ENCODE measurements at places on chromosomes 7 and 10.

DNA sequence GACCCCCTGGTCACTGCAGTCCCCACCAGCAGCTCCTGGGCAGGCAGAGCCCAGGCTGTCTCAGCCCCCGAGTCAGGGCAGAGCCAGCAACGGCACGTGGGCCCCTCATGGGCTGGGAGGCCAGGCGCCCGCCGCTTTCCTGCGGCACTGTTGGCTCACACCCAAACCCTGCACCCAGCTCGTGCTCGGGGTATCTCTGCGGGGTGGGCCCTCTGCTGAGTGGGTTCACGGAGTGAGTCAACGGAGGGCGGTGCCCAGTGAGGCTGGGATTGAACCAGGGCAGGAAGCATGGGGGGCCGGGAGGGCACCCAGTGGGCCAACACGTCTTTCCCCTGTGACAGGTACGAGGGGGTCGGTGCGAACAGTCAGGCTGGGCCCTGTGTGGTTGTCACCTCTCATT is 28.9 kb downstream of the ADAP1 start:
- DNase-seq = peak; percentile 92

GRCh38 chr10:43427166-43427825 is 9.6 kb upstream of the ZNF487 start:
- DNase-seq = peak; percentile 40

DNA sequence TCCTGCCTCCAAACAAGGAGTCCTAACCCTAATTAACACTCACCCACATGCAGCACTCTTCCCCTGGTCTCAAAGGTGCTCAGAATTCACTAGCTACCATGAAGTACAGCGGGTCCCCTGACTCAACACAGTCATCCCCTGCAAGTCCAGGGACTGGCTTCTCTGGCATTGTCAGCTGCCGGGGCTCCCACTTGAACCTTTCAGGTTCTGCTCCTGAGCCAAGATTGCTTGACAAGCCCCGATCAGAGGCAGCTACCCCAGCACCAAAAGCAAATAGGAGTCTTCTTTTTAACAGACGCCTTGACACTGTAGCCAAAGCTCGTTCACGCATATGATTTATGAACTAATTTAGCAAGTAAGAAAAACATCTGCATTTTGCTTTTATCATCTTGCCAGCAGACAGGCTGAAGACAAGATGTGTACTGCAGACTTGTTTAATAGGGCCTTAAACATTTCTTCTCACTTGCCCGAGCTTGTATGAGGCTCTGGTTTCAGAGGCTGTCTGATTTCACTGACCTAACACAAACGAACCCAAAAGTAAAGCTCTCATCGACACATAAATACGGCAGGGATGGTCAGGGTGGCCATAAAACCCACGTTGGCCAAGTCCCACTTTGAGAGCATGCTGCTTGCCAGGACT is 67.6 kb upstream of the ADAM12 start:
- DNase-seq = no peak

GRCh38 chr10:128664729-128665128 is 538.5 kb upstream of the MKI67 start:
- DNase-seq = no peak

DNA sequence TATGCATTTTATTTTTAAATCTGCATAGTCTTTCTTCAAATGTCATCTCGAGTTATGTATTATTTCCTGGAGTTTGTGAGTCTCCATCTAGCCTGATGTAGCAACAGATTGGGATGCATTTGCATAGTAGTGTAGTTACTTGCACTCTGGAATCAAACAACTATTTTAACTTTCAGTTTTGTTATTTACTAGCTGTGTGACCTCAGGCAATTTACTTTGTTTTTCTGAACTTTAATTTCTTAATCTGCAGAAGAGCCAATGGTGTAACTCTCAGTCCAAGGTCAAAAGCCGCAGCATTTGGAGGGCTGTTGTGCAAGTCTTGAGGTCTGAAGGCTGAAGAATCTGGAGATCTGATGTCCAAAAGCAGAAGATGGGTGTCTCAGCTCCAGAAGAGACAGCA is 175.8 kb upstream of the SORCS1 start:
- DNase-seq = no peak

DNA sequence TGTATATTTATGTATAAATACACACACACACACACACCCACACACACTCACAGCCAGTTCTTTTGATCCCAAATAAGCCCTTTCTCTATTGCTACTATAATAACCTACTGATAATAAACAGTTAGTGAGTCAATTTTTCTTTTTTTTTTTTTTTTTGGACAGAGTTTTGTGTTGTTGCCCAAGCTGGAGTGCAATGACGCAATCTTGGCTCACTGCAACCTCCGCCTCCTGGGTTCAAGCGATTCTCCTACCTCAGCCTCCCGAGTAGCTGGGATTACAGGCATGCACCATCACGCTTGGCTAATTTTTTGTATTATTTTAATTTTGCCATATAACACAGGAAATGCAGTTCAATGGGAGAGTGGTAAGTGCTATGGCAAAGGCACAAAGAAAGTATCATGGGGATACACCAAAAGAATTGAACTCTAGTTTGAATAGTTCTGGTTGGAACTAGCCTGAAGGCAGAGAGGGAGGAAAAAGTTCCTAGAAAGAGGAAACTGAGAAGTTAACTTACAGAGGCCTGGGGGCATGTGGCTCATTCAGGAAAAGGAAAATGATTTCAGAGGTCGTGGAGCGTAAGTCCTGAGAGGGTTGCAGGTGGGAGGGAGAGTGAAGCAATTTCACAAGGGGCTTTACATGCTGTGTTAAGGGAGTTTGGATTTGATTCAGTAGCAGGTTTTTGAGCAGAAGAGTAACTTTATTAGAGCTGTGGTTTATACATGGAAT is 44.4 kb upstream of the JCAD start:
- DNase-seq = no peak

- DNase-seq = no peak
Observed at GRCh38 chr10:121609426-121610380, 11.5 kb upstream of the FGFR2 start.

DNA sequence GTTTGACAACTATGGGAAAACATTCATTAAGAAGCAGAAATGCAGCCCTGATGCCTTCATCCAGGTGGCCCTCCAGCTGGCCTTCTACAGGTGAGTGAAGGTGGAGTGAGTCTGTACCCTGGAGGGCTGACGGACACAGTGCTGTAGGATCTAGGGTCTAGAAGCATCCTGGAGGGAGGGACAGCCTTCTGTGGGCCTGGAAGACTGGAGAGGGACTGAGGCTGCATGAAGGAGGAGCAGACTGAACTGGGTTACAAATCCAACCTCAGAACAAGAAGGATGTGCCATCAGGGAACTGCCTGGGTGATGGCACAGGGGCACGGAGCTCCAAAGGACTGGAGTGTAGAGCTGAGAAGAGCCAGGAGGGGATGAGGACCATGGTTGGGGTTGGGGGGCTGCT is 27.5 kb upstream of the C10orf53 start:
- DNase-seq = no peak

GRCh38 chr7:30313793-30314192 is 29.4 kb downstream of the ZNRF2 start:
- no peak for DNase-seq

DNA sequence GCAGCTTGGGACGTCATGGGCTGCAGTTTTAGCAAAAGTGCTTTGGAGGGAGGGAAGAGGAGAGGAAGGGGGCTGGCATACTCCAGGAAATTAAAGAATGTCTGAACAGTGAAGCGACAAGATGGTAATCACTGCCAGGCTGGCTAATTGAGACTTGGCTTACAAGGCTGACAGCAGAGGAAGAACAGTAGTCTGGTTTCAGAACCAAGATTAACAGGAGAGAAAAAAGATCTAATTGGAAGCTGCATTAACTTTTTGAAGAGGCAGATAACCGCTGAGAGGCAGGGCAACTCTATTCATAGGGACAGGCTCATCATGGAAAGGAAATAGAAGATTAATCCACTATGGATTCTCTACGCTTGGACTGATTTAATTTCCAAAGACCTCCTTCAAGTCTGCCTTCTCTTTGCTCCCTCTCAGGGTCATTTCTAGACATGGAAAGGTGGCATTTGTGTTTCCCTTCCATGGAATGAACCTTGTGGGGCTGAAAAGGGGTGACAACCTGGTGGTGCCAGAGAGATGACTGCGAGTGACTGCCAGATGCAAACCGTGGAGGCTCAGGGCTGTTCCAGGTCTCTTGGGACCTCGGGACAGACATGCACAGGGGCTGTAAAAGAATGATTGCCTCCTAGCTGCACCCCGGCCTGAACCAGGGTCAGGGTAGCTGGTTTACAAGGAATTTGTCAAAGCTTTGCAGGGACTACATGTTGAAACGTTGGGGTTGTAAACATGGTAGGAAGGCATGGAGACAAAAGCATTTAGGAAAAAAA is 210.2 kb upstream of the NPY start:
- no peak for DNase-seq

GRCh38 chr7:70571961-70572360 is 560.0 kb upstream of the GALNT17 start:
- DNase-seq = no peak

GRCh38 chr7:151581741-151582140 is 62.0 kb upstream of the RHEB start:
- no peak for DNase-seq

GRCh38 chr7:138196971-138197896 is 121.0 kb downstream of the AKR1D1 start:
- no peak for DNase-seq

DNA sequence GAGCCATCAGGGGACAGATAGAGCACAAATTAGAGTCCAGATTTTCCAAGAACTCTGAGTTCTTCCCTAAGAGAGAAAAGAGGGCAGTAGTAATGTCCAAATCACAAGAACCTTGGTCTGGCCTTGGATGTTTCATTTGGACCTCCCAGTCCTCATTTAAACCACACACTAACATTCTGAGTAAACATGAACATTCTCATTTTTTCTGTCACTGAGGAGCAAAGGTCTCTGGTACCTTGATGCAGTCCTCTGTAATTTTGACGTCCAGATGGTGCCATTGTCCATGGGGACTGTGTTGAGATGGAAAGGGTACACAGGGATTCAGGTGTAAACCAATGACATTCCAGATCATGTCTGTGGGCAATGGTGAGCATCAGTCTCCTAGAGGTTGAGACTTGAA is 225.4 kb upstream of the PHYHIPL start:
- no peak for DNase-seq

GRCh38 chr10:90087197-90088023 is 386.0 kb downstream of the KIF20B start:
- no peak for DNase-seq

DNA sequence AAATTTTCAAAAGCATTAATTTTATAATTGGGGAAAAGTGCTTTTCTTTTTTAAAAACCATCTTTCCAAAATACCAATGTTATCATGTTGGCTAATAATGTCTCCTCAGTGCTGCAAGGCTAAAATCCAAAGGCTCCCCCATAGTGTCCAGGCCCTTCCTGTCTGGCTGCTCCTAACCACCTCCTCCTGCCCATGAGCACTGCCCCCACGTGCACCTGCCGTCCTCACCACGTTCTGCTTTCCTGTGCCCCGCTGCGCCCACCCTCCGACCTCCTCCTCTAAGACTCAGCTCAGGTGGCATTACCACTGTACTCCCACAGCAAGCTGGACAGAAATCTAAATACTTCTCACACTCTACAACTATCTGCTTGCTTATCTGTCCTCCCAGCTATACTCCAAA is 17.7 kb downstream of the PAXIP1 start:
- DNase-seq = no peak

GRCh38 chr10:102208311-102209035 is 17.6 kb upstream of the ELOVL3 start:
- DNase-seq = no peak

GRCh38 chr10:124164264-124164663 is 70.9 kb upstream of the CHST15 start:
- no peak for DNase-seq

DNA sequence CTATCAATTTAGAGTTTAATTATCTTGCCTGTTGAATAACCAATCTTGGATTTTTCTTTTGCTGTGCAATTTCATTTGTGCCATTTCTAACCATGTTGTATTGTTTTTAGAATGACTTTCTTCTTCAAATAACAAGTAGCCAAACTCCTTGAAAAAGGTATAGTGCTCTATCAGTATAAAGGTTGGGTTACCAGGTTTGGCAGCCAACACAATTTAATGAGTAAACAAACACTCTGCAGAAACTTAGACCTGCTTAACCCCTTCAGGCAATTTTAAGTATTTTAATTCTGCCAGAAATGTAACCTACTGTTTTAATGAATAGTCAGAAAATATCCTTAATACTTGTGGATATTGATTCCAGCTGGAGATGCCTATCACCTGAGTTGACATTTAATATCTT is 299.8 kb downstream of the ARL4A start:
- DNase-seq = no peak

DNA sequence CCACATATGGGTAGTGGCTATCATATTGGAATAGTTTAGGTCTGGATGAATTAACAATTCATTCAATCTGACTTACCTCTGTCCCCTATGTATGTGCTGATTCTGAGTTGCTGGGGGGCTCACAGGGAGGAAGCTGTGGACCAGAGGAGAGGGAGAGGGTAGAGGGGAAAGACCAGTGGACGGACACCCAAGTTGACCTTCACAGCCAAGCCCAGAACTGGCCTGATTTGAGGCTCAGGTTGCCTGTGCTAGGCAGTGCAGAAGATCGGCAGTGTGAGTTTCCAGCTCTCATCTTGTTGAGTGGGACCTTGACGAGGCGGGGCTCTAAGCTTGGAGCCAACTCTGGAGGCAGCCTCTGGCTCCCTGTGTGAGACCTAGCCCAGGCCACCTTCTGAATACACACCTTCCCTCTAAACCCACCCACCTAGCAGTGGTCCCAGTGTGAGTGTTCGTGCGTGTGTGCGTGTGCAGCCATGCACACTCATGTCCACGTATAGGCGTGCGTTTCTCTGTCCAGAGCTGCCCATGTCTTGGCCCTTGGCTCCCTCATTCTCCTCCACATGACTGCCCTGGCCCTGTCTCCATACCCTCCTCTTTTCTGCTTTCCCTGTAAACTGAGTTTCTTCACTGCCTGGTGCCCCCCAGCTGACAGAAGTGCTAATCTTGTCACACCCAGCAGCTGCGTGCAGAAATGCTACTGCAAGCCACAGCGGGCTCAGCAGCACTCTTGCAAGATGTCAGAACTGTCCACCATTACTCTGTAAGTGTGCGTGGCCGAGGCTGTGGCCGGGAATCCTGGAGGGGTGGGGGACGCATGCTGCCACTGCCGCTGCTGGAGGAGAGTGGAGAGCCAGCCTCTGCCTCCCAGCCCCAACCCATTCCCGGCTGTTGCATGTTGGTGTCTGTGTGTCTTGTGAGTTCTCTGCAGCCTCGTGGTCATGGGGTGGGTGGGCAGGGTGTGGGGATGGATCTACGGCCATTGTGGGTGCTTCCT is 47.6 kb downstream of the ADCYAP1R1 start:
- no peak for DNase-seq

- DNase-seq = no peak
Observed at GRCh38 chr10:42953684-42954674, 122.9 kb upstream of the RET start.

GRCh38 chr7:500521-501420 is 18.9 kb downstream of the PDGFA start:
- no peak for DNase-seq

DNA sequence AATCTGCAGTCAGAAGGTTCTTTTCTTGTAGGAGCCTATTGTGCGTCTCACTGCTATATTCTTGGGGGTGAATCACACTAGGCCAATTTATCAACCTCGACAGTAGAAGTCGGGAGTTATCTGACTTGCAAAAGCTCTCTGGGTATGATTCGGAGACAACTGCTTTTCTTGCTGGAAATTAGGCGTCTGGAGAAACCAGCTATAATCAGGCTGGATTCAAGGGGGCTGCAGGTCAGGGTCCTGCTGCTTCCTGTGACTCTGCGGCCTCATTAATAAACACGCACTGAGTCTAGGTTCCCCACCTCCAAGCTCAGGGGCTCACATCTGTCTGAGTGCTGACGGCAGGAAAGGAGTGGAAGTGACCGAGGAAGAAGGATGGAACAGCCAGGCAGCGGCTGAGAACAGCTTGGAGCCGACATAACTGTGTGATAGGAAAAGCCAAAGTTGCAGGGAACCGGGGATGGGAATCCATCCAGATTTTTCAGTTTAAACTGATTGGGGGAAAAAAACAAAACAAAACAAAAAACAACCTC is 184.6 kb downstream of the FANK1 start:
- no peak for DNase-seq
